ENCODE measurements at places on chromosomes 7 and 10.

- peak; percentile 21 for DNase-seq
These were observed 54.5 kb upstream of the PFKFB3 start for GRCh38 chr10:6148251-6148701.

DNA sequence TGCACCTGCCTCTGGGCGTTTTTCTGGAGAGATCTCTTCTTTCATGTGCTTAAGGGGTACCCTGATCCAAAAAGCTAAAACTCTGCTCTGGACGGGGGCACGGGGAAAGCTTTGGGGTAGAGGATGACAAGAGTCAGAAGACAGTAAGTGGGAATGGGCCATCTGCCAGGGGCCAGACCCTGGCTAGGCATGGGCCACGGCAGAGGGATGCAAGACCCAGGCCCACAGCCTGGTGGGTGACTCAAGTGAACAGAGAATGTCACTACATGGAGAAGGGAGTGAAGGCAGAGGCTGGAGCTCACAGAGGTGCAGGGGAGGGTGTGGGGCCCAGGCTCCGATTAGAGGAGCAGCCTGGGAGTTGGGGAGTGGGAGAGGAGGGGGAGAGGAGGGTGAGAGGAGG, 15.3 kb downstream of the FLNC start:
- no peak for DNase-seq

GRCh38 chr7:22934023-22934422, 79.9 kb downstream of the HYCC1 start:
- DNase-seq: no peak

GRCh38 chr10:49666054-49666615, 13.3 kb upstream of the C10orf53 start:
- no peak for DNase-seq

DNA sequence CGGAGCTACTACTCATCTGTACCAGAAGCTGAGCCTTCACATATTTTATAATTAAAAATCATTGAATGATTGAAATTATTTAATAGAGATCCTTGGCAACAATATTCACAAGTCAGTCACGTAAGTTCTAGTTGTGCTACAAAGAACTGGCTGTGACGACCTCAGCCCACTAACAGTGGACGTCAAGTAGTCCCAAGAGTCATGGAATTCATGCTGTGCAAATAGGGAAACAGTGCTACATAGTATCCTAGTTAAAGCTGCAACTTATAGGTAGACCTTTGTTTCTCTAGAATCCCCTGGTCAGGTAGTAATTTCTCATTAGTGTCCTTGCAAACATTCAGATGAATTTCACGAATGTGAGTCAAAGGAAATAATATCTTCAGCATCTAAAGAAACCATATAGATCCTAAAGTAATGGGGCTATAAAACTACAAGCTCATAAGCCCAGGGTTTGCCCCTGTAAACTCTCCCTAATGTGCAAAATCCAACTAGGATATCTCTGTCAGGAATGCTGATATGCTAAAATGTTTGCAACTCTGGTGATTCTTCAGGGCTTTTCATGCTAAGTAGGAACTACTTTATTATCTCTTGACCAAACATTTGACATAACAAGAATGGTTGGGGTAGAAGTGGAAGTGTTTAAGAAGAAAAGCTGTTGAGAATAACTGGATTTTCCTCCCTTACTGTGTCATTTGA, 31.2 kb downstream of the CFAP69 start:
- no peak for DNase-seq

GRCh38 chr7:1131471-1132265, 28.3 kb downstream of the ZFAND2A start:
- no peak for DNase-seq

DNA sequence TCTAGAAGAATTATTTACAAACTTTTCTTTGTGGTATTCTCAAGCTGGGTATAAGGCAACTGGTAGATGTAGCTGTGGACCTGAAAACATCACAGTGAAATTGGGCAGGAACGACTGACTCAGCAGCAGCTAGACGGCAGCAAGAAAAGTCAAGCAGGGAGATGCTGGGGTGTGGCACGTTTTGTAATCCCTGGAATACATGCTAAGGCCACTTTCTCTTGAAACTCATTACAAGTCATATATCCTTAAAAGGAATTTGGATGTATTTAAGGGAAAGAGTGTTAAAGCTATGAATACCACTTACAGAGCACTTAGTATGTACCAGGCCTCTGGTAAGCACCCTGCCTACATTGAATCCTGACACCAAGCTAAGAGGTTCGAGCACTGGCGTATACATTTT, 17.4 kb downstream of the BEND7 start:
- no peak for DNase-seq

- no peak for DNase-seq
These were observed 1209.8 kb upstream of the CELF2 start for GRCh38 chr10:9807846-9808245.

- no peak for DNase-seq
These were observed 60.8 kb upstream of the DOCK1 start for GRCh38 chr10:126844406-126844805.

DNA sequence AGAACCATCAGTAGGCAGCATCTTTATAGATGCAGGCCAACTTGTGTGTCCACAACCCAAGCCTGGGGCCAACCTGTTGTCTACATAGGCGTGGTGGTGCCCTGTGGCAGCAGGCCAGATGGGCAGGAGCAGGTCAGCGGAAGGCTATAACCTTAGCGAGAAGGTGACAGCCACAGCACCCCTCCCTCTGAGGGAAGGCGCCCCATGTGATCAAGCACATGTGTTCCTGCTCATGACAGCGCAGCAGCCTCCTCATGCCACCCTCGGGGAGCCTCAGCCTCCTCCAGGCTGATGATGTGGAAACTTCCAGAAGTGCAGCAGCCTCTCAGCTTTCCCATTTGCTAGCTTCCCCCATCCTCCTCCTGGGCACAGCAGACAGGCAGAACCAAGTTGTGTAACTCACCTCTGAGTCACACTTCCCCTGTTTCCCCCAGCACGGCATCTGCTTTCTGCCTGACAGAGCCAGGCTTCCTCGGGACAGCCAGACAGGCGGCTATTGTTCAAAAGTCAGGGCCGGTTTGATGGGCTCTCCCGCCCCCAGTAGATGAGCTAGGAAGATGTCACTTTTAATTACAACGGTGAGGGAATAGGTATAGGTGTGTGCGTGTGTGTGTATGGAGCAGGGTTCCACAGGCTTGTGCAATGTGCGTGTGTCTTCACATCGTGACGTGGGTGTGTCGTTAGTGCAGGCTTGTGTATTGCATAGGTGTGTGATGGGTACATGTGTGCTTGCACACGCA, 312.0 kb upstream of the ZMIZ1 start:
- DNase-seq: no peak
